Stimulated activated CD8-positive, alpha-beta memory T cell treated with anti-CD3 and anti-CD28 coated beads, Interleukin-4, amount 100 ng/mL, for 1 hour (primary cell): ENCODE measurements at places on chromosomes 16 and 17.

DNA sequence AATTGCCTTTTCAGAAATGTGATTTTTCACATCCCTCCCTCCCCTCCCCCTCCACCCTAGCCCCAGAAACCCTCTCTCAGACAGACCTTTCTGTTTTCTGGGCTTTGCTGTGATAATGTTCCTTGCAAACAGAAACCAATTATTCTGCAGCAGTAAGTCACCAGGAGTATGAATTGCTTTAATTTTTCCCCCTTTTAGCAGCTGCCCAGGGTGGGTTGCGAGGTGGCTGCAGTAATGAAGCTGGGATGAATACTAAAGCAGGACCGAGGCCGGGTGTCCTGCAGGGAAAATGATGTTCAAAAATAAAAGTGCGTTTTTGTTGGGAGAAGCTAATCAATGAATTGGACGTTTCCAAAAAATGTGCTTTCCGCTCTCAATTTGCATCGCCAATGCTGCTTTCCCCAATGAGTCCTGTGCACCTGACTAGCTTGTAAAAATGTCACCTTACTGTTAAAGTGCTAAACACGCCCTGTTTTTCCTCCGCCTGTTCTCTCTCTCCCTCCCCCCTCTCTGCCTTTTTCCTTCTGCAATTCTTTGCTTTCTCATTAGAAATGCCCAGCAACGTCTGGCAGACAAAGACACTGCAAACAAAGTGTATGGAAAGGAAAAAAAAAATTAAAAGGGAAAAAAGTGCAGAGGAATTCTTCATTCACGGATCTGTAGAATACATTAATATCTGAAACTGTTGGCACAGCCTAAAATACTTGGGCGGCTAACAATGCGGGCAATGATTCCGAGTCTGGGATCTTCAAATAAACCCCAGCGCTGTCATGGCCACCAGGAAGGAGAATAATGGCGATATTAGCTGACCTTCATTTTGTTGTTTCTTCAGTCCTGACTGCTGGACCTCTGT is 244.1 kb downstream of the STX8 start:
- DNase-seq = no peak

GRCh38 chr16:66175636-66176035 is 190.9 kb upstream of the CDH5 start:
- DNase-seq = no peak

- no peak for DNase-seq
Observed at GRCh38 chr17:35540589-35541404, 3.3 kb upstream of the SLFN12L start.

GRCh38 chr17:65229621-65229995 is 92.4 kb downstream of the RGS9 start:
- DNase-seq = no peak

DNA sequence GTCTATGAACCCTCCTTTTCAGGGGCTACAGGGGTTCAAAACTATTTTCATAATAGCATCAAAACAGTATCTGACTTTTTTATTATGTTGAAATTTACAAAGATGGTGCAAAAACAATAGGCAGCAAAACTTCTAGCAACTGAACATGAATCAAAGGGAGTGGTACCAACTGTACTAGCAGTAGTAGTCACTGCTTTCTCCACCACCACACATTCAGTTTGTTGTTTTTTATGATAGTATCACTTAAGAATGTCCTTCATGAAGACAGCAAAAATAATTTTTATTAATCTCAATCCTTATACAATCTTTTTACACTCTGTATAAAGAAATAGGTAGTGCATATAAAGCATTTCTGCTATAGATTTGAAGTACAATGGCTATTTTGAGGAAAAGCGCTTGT is 47.6 kb downstream of the MED13 start:
- no peak for DNase-seq

GRCh38 chr17:50022463-50023130 is 27.6 kb upstream of the DLX3 start:
- no peak for DNase-seq

DNA sequence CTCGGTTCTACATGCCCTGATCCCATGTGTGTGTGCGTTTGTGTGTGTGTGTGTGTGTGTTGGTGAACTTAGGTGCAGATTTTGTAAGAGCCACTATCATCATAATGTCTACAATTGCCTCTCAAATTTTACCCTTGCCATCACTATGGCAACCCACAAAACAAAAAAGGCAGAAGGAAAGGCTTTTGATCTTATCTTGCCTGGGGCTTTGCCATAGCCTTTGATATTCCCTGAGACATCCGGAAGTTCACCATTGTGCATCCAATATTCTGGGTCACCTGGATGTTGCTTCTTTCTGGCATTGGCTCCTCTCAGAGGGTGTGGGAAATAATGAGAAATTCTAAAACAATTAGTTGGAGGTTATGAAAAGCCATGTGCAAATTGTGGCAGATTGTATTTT is 114.7 kb downstream of the HAPSTR1 start:
- no peak for DNase-seq

DNA sequence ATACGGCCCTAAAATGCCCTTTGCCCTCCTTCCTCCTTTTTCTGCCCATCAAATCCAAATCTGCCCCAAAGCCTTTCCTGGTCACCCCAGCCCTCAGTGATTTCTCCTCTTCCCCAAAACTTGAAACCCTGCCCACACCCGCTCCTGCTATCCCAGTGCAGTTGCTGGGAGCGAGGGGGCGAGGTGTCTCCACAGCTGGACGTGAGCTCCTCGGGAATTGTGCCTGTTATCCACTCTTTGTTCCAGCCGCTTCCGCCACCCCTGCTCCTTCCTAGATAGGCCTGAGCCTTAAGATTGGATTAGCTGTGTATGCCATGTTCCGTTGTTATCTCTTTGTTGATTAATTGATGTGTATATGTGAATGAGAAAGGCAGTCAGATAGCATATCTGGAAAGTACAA is 2.6 kb upstream of the KRT35 start:
- DNase-seq = no peak

DNA sequence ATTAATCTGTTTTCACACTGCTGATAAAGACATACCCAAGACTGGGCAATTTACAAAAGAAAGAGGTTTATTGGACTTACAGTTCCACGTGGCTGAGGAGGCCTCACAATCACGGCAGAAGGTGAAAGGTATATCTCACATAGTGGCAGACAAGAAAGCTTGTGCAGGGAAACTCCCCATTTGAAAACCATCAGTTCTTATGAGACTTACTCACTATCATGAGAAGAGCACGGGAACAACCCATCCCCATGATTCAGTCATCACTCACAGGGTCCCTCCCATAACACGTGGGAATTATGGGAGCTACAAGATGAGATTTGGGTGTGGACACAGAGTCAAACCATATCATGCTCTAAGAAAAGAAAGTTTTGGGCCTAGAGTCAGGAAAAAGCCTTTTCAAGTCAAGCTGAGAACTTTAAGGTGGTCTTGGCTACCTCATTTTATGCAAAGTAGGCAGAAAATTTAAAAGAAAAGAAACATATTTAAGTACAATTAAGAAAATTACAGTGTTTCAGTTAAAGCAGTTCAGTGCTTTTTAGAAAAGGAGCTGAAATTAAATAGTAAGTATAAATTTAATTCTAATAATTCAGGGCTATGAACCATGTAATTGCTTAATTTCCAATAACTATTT is 24.9 kb upstream of the CRYM start:
- no peak for DNase-seq
